ENCODE measurements at places on chromosomes 6 and 20. TPM values are rescaled to one million over a fixed set of nuclear protein-coding genes. Genes with fewer than 3 reads are reported as not detected.

- no peak for DNase-seq
Observed at GRCh38 chr6:14406614-14407331, 289.2 kb downstream of the CD83 start.

GRCh38 chr6:83270971-83271719 is 78.0 kb downstream of the RWDD2A start:
- DNase-seq: no peak

DNA sequence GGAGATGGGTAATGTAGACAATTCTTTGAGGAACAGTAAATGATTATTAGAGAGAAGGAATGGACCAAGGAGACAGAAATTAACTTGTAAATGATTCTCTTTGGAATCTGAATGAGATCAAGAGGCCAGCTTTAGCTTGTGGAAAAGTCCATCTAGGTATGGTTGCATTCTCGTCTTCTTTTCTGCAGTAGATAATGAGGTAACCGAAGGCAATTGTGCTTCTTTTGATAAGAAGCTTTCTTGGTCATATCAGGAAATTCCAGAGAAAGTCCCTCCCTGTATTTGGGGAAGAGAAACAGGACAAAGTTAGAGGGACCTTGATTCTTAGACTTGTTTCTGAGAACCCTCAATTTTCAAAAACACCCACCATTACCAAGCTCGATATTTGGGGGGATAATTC is 109.1 kb upstream of the PRSS16 start:
- no peak for DNase-seq

DLK2 gene
- total RNA-seq: 3.9 TPM

KCNQ5 gene
- total RNA-seq: 3.9 TPM
